ENCODE measurements at places on chromosomes 5 and 9.
A peak's percentile ranks its signal among the peaks of the same experiment; 100 is the strongest.

- no peak for DNase-seq
Measured at GRCh38 chr9:114676901-114677300, 5.1 kb downstream of the TEX48 start.

DNA sequence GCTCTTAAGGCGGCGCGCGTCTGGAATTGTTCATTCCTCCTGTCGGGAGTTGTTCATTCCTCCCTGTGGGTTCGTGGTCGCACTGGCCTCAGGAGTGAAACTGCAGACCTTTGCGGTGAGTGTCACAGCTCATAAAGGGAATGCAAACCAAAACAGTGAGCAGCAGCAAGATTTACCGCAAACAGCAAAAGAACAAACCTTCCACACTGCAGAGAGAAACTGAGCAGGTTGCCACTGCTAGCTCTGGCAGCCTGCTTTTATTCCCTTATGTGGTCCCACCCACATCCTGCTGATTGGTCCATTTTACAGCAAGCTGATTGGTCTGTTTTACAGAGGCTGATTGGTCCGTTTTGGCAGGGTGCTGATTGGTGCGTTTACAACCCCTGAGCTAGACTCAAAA lies 1365.3 kb upstream of the WWC1 start:
- no peak for DNase-seq

GRCh38 chr5:143179126-143179740 lies 224.3 kb downstream of the NR3C1 start:
- DNase-seq = no peak

- no peak for DNase-seq
Measured at GRCh38 chr5:35828082-35828598, 28.6 kb upstream of the IL7R start.

- DNase-seq = no peak
Measured at GRCh38 chr5:139669662-139670368, 21.7 kb downstream of the CXXC5 start.

DNA sequence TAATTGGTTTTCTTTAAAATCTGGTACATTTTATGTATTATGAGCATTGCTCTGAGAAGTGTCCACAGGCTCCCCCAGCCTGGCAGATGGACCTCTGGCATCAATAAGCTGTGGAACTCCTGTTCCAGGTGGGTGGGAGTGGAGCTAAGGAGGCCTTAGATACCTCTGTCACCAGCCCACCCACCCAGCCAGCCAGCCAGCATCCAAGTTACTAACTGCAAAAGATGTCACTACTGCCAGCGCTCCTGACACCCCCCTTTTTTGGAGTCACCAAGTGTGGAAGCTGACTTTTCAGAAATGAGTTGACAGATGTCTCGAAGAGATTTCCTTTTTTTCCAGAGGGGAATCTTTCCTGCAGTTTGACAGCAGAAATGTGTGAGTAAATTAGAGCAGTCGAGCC lies 111.2 kb downstream of the GALNT10 start:
- no peak for DNase-seq

DNA sequence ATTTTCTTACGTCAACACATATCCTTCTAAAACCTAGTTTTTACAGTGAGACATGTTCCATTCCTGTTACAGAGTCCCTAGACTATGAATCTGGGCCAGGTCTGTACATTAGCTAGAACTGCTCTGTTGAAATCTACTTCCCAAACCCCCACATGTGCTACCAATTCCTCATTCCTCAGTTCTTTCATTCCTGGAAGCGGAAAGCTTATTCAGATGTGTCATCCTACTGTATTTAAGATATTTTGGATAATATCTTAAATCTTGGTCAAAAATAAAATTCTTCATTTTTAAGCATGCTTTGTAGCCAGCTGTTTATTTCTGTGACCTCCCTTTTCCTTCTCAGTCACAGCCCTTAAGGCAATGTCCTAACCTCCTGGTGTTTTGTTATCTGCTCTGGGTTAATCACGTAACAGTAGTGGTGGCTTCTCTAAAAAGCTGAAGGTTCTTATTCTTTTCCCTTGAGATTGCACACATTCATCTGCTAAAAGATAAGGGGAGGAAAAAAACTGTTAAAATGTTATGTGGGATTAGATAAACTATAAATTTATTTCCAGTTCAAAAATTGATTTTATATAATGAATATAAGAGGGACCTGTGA lies 35.6 kb downstream of the GLRX start:
- DNase-seq = peak; percentile 27

- DNase-seq = no peak
Measured at GRCh38 chr9:133822430-133823065, 84.4 kb upstream of the SARDH start.

DNA sequence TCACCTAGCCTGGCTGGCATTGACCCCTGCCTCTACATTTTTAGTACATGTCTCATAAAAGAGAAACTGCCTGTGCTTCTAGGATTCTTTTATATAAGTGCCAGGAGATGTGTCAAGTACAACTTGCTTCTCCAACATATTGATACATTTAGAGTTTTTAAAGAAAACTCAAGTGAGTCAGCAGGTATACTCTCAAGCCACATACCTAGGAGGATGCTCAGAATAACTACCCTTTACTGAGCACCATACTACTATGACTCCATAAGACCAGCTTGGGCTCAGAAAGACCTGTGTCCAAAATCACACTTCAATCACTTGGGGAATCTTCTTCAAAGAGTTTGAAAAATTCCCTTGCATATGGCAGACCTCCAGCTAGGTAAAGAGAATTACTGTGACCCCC lies 389.8 kb upstream of the SLC24A2 start:
- DNase-seq = no peak

- no peak for DNase-seq
Measured at GRCh38 chr5:54680998-54681397, 163.4 kb downstream of the SNX18 start.

DNA sequence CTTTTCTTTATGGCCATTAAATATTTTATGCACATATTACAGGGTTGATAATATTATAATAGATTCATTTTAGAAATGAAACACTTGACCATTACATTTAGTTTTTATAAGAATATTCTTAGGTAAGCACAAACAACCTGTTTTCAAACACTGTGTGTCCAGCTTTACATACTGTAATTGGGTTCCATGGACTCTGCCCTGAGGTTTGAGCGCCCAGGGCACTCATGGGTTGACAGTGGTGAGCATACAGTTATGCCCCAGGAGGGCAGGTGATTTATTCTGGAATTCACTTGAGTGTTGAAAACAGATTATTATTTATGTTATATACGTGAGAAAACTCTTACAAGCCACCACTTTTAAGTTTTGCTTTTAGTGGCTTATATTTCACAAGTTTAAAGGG lies 33.7 kb downstream of the TRIO start:
- no peak for DNase-seq

- no peak for DNase-seq
Measured at GRCh38 chr9:88801214-88801796, 190.0 kb upstream of the S1PR3 start.

DNA sequence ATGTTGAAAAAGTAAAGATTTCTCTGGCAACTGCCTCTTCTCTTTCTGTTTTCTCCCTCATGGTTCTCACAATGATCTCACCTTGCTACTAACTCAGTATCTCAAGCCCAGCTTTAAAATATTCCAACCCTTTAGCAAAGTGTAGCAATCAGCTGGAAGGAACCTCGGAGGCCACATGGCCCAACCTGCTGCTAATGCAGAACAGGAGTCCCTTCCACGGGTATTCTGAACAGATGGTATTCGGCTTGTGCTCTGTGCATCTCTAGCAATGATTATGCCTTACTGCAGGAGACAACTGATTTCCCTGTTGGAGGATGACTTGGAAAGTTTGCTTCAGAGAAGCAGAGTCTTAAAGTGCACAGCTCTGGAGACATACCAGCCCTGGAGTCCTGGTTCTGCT lies 151.8 kb upstream of the PPP1R2B start:
- DNase-seq = no peak

DNA sequence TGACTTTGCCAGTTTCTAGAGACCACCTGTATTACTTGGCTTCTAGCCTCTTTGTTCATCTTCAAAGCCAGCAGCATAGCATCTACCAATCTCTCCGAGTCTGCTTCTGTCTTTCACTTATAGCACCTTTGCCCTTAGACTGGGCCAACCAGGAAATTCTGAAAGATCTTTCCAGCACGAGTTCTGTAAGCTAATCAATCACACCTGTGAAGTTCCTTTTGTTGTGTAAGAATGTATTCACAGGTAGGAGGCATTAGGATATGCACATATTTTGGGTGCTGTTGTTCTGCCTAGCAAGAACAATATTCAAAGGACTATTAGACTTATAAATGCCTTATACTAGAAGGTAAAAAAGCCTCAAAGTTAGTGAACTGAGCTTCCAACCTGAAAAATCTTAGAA lies 232.1 kb downstream of the CDH12 start:
- DNase-seq = no peak

DNA sequence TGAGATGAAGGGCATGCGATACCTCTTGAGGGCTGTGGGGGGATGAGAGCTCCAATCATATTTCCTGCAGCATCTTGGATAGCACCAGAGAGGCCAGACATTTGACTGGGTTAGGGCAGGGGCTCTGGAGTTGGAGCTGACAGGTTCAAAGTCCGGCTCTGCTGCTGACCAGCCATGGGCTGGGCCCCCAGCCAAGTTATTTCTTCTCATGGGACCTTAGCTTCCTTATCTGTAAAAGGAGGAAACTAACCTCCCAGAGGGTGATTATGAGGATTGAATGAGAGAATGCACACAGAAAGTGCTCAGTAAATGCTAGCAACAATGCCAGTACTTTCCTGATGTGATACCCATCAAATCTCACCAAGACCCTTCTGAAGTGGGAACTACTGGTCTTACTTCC lies 65.2 kb upstream of the SLC25A51 start:
- peak; percentile 43 for DNase-seq
